SJSA1 (cell line): ENCODE measurements at places on chromosomes 12 and 14.

- no peak for DNase-seq
Measured at GRCh38 chr12:112430929-112431328, 12.2 kb downstream of the PTPN11 start.

DNA sequence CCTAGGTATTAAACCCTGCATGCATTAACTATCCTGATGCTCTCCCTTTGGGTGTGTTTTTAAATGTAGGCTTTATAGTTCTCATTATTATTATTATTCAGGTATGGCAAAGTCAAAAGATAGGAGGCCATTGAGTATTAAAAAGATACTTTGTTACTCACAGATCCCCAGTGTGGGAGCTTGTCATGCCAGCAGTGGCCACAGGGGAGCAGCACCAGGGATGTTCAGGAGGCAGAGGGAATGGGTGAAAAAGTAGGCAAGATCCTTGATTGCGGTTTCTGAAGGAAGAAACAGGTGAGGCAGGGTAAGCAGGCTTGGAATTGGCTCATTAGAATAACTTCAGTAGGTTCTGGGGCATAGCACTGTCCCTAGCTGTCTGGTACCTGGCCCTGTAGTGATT is 382.2 kb downstream of the MED13L start:
- DNase-seq, result no peak

DNA sequence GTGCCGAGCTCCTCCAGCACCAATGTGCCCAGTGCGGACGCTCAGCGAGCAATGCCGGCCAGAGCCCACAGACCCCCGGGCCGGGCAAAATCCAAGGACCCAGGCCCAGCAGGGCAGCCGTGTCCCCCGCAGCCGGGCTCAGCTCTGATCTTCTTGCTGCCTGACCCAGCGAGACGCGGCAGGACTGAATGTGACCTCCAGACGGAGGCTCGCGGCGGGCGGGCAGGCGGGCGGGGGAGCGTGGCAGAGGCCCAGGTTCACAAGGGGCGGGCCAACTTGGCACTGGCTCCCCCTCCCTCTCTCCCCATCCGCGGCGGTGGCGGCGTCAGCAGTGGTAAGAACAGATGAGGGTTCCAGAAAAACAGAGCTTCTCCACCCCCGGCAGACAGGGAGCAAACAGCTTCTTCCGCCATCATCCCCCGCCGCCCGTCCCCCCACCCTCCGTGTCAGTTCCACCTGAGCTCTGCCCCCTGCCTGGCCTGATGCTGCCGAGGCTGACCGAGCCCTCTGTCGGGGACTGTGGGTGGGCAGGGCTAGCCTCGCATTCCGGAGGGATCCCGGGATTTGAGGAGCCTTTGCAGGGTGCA is 94.3 kb downstream of the RFLNA start:
- peak; percentile 86 for DNase-seq

GRCh38 chr14:106129274-106129673 is 602.9 kb downstream of the TMEM121 start:
- DNase-seq, result no peak

DNA sequence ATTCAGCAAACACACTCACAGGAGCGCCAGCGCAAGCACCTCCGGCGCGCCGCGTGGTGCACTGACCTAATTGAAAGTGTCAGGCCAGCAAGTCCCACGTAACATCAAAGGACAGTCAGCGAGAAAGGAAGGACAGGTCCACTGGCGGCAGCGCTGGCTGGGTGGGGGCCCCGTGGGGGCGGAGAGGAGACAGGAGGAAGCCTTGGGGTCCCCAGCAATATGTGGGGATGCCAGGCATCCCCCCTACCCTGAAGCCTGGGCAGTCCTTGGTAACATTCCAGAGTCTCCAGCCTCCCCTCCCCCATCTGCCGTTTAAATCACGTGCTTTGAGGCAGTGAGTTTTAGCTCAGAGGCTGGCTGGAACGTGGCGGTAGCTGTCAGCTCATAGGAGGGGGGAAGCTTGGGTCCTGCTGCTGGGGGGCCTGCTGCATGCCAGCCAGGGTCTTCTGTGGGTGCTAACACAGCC is 159.2 kb downstream of the CALM1 start:
- no peak for DNase-seq

GRCh38 chr12:50074936-50075807 is 10.0 kb upstream of the SMARCD1 start:
- DNase-seq, result peak; percentile 61

DNA sequence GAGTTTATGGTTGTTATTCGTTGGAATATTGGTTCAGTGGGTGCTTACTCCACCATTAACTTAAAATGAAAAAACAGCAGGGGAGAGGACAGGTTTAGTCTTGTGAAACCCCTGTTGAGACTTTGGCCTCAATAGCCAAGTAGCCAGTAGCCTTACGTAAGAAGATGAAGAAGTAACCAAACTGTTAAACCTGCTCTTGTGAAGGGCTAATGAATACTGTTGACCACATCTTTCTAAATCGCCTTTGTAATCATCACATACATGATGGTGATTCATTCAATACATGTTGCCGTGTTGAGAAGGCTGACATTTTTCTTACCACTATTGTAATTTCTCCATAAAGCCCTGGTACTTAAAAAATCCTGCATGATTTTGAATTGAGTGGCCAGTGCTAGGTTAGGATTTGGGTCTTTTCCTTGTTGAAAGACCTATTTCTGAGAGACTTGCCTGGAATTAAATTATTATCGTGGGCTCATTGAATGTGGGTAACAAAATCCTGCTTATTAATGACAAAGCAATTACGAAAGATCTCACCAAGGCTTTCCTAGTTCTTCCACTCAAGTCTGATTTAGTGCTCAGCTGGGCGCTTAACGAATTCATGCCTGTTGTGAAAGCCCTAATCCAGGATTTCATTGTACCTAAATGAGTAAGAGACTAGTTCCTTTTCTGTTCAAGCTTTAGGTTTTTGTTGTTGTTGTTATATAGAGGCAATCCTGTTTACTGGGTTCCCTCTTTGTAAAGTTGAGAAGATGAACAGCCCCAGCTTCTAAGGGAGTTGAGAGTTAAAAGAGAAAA is 333.1 kb downstream of the FUT8 start:
- DNase-seq, result no peak
